ENCODE measurements at places on chromosomes 11 and 22. TPM values are rescaled to one million over a fixed set of nuclear protein-coding genes. Genes with fewer than 3 reads are reported as not detected.

CFAP300 gene
- total RNA-seq, result 6.4 TPM

HEPN1 gene
- total RNA-seq, result not detected

LARGE1 gene
- total RNA-seq, result 2.5 TPM

XRCC6 gene
- total RNA-seq, result 287 TPM

CECR2 gene
- total RNA-seq, result 3.6 TPM

All from Panc1 (cell line).